ENCODE measurements at places on chromosomes 4 and X.

DNA sequence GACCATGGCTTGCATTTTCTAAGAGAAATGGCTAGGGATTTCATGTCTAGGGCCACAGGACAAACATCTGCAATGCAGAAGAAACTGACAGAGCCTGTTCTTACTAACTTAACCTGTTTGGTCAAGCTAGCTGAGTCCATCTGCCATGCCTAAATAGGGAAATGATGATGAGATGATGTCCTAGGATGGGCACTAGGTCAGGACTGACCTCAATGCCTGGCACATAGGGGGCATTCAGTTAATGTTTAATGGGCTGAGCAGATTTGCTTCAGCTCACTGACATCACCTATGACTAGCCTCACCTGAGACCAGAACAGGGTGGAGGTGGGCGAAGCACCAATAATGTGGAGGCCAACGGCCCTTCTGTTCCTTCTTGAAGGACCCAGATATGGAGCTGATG lies 174.2 kb upstream of the SCML1 start:
- no peak for DNase-seq

DNA sequence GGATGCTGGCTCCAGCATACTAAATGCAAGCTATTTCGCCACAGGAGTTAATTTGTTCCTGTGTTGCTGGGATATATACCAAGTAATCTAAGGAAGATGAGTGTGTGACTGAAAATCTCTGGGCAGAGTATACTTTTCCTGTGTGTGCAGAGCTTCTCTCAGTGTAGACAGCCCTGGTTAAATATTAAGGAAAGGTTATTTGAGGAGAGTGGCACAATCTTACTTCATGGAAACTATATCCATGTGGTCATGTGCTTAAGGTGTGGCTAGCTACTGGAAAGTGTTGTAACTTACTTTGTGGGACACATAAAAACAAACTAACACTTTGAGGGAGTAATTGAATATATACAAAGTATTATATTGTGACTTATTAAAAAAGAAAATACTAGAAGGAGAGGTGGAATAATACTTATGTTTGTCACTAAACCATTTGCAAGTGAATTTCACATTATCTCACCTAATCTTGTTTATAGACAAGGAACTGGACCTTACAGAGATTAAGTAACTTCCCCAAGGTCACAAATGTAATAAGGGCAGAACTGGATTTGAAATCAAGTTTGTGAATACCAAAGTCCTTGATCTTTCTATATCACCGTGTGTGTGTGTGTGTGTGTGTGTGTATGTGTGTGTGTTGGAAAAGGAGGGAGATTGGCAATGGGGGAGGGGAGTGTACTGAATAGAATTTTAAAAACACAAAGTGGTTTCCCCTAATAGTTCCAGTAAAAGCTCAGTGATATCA lies 408.2 kb upstream of the NR3C2 start:
- no peak for DNase-seq

GRCh38 chr4:77074381-77074831 lies 1.4 kb downstream of the CCNI start:
- DNase-seq, result no peak

DNA sequence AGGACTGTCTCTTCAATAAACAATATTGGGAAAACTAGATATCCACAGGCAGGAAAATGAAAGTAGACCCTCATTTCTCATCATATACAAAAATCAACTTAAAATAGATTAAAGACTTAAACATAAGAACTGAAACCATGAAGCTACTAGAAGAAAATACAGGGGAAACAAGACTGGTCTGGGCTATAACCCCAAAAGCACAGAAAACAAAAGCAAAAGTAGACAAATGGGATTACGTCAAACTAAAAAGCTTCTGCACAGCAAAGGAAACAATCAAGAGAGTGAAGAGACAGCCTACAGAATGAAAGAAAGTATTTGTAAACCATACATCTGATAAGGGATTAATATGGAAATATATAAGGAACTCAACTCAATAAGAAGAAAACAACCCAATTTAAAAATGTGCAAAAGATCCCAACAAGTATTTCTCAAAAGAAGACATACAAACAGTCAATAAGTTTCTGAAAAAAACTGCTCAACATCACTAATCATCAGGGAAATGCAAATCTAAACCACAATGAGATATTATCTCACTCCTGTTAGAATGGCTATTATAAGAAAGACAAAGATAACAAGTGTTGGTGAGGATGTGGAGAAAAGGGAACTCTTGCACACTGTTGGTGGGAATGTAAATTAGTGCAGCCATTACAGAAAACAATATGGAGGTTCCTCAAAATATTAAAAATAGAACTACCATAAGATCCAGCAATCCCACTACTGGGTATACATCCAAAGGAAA lies 325.3 kb upstream of the RASGEF1B start:
- DNase-seq, result no peak

DNA sequence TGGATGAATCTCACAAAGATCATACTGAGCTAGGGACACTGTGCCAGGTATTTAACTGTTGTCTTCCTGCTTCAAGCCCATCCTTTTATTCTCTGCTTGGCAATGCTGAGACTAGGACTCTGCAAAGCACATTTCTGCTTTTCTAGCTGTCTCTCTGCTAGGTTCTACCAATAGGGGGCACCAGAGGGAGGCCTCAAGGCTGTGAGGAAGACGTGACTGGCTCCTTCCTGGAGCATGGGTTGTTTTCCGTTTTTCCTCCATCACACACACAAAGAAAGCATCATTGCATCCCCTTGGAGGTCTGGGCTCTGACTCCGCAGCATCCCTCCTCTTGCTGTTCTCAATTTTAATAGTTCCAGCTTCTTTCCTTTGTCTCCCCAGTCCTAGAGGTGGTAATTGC lies 10.9 kb upstream of the DCTD start:
- DNase-seq, result no peak

DNA sequence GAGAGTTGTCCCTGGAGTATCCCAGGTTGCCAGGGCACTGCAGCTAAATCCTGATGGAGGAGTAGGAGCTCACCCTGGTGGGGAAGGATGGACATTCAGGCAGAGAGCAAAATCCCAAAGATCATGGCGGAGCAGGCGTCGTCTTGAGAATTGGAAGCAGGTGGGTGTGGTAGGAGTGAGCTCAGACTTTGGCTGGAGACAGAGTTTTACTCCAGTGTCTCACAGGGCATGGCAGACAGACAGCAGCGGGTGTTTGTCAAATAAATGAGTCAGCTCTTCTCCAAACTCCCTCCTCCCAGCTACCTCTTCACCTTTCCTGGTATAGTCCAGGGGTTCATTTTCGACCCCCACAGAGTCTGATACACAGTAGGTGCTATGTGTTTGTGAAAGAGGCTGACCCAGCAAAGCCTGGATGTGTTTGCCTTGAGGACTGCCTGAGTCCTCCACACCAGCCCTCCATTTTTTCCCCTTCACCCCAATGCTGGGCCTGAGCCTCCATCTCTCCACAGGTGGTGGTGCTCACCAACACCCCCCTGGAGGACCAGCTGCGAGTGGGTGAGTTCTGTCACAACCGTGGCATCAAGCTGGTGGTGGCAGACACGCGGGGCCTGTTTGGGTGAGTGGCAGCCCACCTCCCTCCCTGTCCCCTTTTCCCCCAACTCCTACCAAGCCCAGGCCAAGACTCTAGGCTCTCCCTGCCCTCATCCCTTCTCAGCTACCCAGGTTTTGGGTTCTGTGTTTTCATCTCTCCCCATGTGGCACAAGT lies 6.9 kb downstream of the UBA1 start:
- no peak for DNase-seq

DNA sequence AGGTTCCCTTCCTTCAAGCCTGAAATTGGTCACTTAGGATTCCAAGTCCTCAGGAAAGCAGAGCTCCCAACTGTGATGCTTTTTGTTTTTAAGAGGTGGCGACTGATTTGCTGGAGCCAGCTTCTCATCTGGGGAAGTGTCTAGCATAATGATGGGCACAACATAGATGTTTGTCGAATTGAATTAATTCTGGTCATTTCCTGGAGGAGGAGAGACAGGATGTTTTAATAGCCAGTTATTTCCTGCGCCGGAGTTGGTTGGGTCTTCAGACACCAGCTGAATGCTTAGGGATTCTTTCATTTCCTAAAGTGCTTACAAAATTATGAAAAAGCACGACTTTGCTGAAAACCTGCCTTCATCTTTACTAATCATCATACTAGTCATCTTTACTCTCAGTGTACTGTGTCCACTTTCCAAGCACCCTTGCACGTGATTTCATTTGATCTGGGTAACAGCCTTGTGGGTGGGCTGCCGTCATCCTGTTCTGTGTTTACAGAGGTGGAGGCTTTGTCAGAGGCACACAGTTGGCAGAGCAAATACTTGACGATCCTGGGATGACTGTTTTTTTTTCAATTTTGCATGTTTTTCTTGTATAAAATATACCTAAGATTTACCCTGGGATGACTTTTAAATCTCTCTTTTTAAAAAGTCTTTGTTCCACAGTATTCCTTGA lies 49.5 kb downstream of the RGS12 start:
- peak; percentile 50 for DNase-seq

DNA sequence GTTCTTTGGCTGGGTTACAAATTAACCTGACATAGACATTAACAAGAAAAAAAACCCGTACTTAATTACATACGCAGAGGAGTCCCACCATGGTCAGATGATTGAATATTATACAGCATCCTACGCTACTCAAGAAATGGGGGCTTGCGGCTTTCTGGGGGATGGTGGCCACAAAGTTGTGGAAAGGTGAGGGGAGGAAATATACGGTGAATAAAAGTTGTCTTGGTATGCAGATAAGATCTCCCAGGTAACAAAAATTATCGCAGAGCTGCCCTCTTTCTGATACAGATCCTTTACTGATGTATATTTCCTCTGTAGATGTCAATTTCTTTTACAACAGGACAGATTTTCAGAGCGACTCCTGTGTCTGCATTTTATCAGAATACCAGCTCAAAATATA lies 890 bp downstream of the DCAF16 start:
- no peak for DNase-seq

DNA sequence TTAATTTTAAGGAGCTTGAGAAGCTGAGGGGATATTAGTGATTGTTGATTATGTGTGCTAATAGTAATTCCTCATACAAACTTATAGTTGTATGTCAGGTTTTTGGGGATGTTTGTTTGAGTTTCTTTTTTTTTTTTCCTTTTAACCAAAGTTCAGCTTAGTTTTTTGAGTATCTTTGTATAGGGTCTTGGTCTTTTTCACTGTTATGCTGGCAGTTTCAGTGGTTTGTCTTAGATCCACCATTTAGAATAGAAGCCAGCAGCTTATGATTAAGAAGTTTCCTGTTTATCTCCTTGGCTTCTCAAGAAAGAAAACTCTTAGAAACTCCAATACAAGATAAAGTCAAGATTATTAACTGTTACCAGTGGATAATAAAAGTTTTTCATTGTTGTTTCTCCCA lies 16.1 kb downstream of the CPEB2 start:
- DNase-seq, result peak; percentile 6

- DNase-seq, result no peak
Observed at GRCh38 chrX:134460862-134461220, 876 bp downstream of the HPRT1 start.

GRCh38 chr4:55251342-55251741 lies 94.7 kb upstream of the SRD5A3 start:
- DNase-seq, result no peak

- no peak for DNase-seq
Observed at GRCh38 chr4:158769175-158769921, 522 bp downstream of the FNIP2 start.

DNA sequence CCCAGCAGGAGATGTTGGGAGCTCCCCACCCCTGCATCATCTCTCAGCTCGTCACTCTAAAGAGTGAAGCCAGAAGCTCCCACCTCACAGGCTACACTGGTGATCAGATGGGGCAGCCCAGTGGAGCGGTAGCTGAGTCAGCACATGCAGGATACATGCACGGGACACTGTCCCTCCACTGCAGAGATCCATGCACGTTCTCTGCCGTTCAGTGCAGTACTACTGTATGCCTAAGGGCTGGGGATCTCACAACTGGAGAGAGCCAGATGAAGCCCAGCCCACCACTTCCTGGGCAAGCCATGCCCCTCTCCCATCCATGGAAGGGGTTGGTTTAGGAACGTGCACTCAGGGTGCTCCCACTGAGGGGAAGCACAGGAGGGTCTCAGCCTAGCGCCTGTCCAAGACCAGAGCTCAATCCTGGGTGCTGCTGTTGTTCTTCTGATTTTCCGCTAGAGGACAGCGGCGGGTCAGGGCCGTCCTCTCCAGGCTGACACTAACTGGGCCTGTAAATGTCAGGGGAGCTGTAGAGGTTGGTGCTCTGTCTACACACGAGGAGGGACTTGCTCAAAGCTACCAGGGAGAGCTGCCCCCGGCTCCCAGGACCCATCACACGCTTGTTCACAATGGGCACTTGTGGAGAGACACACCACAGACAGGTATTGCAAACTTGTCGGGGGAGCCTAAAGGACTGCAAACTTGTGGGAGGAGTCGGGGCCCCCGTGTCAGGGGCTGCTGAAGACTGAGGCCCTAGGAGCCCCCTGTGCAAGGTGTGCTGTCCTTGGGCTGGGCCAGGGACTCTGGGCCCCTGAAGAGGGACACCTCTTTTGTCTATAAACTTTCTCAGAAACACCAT lies 18.2 kb upstream of the ABLIM2 start:
- peak; percentile 79 for DNase-seq

GRCh38 chrX:85922821-85923220 lies 124.5 kb downstream of the CHM start:
- DNase-seq, result no peak

GRCh38 chr4:10983268-10983667 lies 298.7 kb upstream of the CLNK start:
- peak; percentile 64 for DNase-seq

- DNase-seq, result no peak
Observed at GRCh38 chr4:6282314-6282771, 12.7 kb downstream of the WFS1 start.

GRCh38 chr4:25310803-25311166 lies 1.8 kb upstream of the ZCCHC4 start:
- DNase-seq, result peak; percentile 57

- DNase-seq, result no peak
Observed at GRCh38 chr4:153223427-153223801, 19.2 kb downstream of the TRIM2 start.

DNA sequence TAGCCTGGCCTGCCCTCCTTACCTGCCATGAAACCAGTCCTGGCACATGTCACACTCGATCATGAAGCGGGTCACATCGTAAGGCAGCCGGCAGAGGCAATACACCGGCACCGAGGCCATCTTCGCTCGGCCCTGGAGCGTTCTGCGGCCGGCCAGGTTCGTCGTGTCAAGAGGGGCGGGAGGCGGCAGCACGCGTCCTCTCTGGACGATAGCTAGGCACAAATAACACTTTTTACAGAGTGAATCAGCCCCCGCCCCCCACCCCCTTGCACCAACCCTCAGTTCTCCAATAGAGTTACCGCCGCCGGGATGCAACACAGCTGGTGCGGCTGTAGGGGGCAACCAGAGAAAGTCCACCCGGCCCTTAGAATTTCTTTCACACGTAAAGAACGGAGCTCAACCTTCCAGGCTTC lies 1.7 kb downstream of the PHF8 start:
- peak; percentile 72 for DNase-seq

- no peak for DNase-seq
Observed at GRCh38 chr4:19095491-19096046, 1074.0 kb upstream of the LCORL start.

GRCh38 chr4:6884341-6884870 lies 25.2 kb upstream of the TBC1D14 start:
- no peak for DNase-seq

DNA sequence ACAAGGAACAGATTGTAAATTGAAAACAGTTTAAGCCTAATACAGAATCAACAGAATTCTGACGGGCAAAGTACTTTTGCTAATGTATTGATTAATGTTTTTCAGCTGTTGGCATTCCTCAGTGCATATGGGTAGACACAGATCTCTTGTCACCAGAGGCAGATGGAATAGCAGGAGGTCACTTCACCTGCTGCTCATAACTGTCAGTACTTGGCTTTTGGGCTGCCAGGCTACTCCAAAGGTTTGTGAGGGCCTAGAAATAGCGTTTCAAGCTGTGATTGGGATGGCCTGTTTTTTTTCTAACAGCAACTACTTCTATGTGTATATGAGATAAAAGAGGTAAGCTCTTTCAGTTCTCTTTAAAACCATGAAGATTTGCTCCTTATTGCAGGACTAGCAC lies 307.5 kb upstream of the ANXA10 start:
- no peak for DNase-seq

All from common myeloid progenitor, CD34-positive (primary cell).